ENCODE measurements at places on chromosomes 4 and X.

GRCh38 chrX:145524931-145525330 lies 277.6 kb downstream of the SPANXN1 start:
- no peak for DNase-seq

DNA sequence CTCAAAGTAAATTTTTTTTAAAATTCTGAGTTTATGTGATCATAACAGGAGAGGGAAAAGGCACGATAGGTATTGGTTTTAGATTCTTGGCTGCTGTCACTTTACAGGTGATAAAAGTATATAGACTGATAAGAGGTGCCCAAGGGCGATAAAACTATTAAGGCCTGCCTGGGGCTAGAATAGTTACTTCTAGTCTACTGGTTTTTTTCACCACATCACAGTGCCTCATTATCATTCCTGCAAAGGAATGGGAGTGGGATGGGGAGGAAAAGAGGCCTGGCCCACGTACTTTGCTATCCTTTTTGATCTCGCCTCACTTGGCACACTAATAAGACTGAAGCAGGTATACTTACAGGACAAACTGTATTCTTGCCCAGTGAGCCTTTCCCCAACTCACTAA lies 46.6 kb downstream of the CXorf58 start:
- DNase-seq: no peak

DNA sequence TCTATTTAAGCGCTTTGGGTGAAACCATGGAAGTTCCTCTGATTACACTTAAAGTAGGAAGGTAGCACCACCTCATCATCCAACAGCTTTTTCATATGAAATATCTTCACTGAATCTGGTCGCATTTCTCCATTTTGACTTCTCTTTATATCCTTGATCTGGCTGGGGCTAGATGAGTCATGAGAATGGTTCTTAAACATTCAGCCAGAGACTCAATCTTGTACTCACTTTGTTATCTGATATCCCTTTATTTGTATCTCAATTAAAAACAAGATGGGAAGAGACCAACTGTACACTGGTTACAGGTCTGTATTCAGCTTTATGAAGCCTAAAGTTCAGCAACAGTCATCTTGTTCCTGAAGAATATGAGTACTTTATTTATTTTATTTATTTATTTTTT lies 84.9 kb downstream of the CBLL2 start:
- no peak for DNase-seq

DNA sequence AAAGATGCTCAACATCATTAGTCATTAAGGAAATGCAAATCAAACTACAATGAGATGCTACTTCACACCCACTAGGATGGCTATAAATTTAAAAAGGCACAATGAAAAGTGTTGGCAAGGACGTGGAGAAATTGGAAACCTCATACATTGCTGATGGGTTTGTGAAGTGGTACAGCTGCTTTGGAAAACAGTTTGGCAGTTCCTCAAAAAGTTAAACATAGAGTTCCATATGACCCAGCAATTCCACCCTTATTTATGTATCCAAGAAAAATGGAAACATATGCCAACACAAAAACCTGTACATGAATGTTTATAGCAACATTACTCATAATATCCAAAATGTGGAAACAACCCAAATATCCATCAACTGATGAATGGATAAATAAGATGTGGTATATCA lies 101.3 kb upstream of the MAGEB10 start:
- no peak for DNase-seq

GRCh38 chr4:8863686-8864682 lies 7.7 kb downstream of the HMX1 start:
- DNase-seq: no peak

DNA sequence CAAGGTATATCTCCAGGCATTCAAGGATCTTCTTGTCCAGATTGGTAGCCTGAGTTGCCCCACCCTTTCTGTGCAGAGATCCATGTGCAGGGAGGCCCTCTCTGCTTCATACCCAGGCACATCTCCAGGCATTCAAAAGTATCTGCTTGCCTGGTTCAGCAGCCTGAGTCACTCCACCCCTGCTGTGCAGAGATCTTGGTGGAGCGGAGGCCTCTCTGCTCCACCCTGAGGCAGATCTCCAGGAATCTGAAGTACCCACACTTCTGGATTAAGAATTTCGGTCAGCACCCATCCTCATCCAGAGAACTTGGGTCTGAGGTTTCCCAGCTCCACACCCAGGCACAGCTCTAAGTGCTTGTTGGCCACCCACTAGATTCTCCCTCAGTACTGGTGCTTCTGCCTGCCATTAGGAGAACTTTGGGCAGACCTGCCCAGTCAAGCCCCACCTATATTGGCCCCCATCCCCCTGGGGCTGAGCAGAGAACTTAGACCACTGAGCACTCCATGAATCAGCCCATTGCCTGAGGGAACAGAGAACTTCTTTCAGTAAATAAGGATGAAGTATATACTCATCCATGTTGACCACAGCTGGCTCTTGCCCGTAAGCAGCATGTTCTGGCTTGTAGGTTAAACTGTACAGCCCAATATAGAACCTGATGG lies 199.5 kb upstream of the ZCCHC13 start:
- DNase-seq: no peak

GRCh38 chrX:153414856-153415510 lies 3.7 kb downstream of the ZFP92 start:
- DNase-seq: no peak

DNA sequence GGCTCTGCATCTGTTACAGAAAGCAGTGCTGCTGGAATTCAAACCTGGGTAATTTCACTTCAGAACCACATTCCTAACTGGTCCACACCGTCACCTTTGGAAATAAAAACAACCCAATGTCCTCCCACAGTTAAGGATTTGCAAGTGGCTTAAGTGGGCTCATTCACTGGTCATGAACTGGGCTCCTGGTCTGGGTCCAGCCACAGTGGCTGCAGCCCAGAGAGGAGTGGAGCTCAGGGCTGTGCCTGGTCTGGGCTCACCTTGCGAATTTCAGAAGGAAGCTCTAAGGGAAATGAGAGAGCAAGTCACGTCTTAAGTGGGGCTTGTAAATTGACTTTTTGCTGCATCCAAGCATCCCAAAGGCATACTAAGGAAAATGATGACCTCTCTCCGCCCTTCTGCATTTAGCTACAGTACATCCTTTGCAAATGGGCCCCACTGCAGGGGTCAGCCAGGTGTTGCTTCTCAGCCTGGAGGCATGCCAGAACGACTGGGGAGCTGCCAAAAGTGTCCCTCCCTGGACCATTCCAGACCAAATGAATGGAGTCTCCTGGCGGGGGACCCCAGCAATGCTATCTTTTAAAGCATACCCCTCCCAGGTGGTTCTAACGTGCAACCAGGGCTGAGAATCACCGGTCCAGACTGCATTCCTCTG lies 25.6 kb upstream of the CRMP1 start:
- no peak for DNase-seq

DNA sequence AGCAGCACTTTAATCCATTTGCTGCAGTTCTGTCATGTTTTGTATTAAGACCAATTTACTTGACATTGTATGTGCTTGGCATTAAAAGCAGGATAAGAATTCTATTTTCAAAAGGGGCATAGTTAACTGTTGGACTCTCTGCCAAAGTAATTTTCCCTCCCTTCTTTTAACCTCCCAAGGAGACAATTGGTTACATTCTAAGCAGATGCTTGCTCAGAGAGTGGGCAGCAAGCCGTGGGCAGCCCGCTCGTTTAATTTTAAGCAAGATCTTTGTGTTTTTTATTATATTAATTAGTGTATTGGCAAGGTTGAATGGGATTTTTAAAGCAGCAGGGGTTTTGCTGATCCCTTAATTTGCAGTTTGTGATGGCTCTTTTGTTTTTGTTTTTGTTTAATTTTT lies 37.1 kb upstream of the KLHL8 start:
- DNase-seq: no peak

DNA sequence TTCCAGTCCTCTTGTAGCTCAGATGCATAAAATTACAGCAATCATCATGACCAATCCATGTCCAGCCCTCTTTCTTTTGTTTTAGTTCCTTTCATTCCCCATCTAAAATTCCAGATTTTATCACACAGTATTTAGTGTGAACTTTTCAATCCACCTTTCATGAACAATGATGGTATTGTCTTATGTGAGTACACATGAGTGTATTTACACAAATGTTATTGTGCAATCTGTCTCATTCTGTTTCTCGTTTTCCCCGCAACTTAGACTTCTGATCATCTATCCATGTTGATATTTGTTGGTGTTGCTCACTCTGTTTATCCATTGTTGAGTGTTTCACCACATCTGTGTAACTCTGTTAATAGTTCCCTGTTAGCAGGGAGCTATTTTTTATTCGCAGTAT lies 9.4 kb upstream of the RASGEF1B start:
- DNase-seq: no peak

DNA sequence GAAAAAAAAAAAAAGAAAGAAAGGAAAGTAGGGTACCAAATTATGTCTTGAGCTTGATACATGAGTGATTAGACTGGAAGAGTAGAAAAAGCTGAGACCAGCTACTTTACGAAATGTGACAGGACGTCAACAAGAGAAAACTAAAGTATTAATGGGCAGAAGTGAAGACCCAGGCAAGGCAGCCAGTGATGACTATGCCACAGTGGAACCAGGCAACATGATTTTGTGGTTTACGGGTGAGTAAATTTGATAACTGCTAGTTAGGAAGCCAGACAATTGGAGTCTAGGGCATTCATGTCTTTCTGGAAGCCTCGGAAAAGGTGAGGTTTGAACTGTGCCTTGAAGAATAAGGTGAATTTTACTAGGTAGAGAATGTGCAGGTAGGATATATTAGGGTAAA lies 326.4 kb downstream of the TENM3 start:
- no peak for DNase-seq

DNA sequence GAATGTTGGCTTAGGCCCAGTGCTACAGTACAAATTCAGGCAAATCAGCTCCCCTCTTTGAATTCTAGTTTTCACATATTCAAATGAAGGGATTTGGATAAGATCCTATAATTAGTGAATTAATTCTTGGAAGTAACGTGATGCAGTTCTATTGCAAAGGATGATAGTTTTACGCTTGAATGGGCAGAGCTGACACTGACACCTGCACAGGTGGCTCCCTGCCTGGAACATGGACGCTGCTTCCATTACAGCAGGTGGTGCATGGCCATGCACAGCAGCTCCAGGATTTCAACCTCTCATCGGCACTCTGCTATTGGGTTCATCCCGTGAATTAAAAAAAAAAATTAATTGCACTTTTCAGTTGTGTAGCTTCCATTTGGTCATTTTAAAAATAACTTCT lies 28.4 kb upstream of the RPS6KA6 start:
- no peak for DNase-seq

DNA sequence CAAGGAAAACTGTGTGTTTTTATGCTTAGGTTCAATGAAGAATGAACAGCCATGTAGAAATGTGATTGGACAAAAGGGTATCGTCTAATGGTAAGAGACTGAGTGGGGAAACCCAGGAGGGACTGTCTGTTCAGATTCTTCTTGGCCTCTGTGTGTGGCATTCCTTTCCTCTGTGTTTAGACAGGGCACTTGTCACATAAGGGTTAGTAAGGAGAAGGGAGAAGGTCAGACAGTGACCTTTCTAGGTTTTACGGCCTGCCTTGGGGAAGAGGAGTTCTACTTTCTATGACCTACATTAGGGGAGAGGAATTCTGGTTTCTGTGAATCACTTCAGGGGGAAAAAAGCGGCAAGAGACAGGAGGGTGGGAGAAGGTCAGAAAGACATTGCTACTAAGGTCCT lies 119.5 kb downstream of the GC start:
- no peak for DNase-seq

GRCh38 chr4:99821918-99822503 lies 5.4 kb downstream of the DAPP1 start:
- no peak for DNase-seq

GRCh38 chr4:47526281-47526680 lies 41.2 kb downstream of the ATP10D start:
- DNase-seq: no peak

DNA sequence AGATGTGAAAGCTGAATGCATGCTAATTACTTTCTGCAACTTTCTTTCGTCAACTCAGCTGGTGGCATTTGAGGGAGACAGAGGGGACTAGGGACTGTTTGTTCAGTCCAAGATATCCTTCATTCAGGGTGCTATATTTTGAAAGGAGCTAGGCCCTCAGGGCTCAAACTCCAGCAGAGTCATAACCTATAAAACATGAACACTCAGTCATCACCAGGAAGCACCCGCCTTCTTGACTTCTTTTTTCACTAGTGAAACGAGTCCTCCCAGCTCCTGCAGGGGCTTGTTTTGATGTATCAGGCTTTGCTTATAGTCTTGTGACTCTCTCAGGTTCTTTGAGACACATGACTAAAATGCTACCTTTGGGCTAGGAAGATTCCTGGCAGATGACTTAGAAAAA lies 230.6 kb downstream of the PCDH7 start:
- no peak for DNase-seq

DNA sequence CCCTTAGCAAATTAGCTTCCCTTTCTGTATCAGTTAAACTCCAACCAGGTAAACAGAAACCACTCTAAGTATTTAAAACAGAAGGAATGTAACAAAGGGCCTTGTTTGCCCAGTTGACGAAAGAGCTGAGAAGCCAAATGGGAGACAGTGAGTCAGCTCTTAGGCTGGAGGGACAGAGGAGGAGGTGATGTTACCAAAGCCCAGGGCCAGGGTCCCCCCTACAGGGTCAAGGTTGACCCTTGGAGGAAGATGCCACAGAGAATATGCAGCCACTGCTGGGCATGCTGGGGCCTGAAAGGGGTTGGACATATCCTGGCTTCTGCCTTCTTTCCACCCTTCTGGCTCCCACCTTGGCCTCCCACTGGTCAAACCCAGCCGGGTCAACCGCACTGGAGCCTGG lies 38.3 kb upstream of the LGI2 start:
- no peak for DNase-seq
